ENCODE measurements at places on chromosomes 2 and 18. TPM values are rescaled to one million over a fixed set of nuclear protein-coding genes. Genes with fewer than 3 reads are reported as not detected.
A peak's percentile ranks its signal among the peaks of the same experiment; 100 is the strongest.

The SLC38A11 gene
- polyA plus RNA-seq, result 11.6 TPM

GRCh38 chr2:16546128-16546754, 119.4 kb downstream of the CYRIA start:
- peak; percentile 76 for DNase-seq

- no peak for DNase-seq
Observed at GRCh38 chr2:179861027-179861415, 391 bp downstream of the ZNF385B start.

DNA sequence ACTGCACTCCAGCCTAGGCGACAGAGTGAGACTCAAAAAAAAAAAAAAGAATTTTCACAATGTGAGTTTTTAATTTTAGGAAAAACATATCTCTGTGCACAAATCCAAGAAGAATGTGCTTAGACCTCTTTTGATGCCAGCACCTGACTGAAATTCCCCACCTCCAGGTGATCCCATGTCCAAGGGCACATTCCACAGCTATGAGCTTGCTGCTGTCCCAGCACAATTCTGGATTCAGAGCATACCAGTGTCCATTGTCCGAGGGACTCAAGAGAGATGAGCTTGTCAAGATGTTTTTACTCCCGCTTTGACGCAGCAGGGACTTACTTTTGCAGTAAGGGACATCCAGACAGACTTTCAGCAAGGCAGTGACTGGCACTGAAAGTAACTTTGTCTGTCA, 489.1 kb upstream of the ACVR2A start:
- DNase-seq, result no peak

The UGT1A1 gene
- polyA plus RNA-seq, result 0.29 TPM

DNA sequence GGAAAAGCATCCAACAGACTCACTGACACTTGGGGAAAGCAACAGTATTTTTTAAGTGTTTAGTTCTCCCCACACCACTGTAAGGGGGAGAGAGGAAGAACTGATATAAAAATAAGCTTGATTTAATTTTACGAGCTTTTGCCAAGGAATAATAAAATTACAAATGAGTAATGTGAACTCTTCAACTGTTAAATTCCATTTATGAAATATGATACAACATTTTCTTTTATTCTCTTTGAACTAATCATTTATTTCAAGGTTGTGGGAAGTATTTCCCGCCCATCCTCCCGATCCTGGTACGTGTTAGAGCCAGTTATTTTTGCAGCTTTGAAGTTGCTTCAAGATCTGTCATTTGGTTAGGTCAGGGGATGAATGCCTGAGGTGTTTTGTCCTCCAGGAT, 35.2 kb downstream of the WDPCP start:
- DNase-seq, result no peak

The C18orf54 gene
- 11.3 TPM for polyA plus RNA-seq

The UGT1A5 gene
- not detected for polyA plus RNA-seq

GRCh38 chr2:53366543-53366942, 401.1 kb upstream of the CHAC2 start:
- no peak for DNase-seq

DNA sequence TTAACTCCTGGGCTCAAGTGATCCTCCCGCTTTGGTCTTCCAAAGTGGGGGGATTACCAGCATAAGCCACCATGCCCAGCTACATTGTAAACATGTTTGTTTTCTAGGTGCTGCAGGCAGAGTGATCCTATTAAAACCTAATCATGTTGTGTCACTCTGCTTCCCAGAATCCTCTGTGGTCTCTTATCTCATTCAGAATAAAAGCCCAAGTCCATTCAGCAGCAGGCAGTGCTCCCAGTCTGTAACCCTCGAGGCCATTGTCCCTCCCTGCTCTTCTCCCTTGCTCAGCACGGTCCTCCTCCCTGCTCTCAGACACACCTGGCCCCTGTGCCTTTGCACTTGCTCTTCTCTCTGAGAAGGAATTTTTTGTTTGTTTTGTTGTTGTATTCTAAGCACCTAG, 11.1 kb upstream of the CABYR start:
- DNase-seq, result no peak

GRCh38 chr2:75729861-75730260, 19.1 kb upstream of the GCFC2 start:
- DNase-seq, result no peak

DNA sequence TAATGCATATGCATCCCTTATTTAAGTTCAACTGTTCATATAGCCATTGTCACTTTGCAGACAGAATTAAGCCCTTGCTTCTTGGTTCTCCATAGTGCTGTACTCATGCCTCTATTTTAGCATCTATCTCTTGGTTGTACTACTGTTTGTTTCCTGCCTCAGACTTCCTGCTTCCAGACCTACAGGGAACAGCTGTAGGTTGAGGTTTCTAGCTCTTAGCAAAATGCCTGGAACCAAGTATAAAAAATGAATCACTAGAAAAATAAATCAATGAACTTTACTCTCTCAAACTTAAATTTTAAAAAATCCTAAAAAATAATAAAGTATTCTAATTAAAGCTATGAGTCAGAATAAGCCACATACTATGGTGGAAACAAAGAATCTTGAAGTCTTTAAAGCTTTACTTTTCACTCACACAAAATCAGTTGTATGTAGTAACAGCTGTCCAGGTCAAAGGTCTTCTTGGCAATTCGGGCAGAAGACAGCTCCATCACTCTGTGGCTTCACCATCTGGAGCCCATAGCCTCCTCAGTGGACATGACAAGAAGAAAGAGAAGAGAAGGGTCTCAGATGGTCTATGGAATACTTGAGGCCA, 1228.1 kb upstream of the GYPC start:
- no peak for DNase-seq

GRCh38 chr2:5433855-5434254, 258.3 kb upstream of the SOX11 start:
- DNase-seq, result no peak

The GPR155 gene
- 7.8 TPM for polyA plus RNA-seq

The POTEJ gene
- 0.12 TPM for polyA plus RNA-seq

The TANC1 gene
- polyA plus RNA-seq, result 43.6 TPM

The MRPS5 gene
- 75.7 TPM for polyA plus RNA-seq

GRCh38 chr18:10213526-10213925, 240.9 kb upstream of the APCDD1 start:
- no peak for DNase-seq

The DUSP28 gene
- polyA plus RNA-seq, result 7.8 TPM

DNA sequence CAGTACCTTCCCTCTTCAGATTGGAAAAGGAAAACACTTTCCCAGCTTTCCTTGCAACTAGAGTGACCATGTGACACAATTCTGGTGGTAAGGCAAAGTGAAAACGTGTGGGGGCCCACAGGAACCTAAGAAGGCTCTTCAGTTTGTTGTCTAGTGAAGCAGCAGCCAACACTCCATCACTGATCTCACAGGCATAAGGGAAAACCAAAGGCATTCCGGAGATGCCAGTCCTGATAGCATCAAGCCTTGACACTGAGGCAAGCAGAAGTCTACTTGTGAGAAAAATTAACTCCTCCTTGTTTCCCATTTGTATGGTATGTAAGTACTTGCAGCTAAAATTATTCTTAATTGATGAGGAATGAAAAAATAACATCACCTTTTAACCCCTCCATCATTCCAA, 88.3 kb downstream of the ETAA1 start:
- DNase-seq, result no peak

DNA sequence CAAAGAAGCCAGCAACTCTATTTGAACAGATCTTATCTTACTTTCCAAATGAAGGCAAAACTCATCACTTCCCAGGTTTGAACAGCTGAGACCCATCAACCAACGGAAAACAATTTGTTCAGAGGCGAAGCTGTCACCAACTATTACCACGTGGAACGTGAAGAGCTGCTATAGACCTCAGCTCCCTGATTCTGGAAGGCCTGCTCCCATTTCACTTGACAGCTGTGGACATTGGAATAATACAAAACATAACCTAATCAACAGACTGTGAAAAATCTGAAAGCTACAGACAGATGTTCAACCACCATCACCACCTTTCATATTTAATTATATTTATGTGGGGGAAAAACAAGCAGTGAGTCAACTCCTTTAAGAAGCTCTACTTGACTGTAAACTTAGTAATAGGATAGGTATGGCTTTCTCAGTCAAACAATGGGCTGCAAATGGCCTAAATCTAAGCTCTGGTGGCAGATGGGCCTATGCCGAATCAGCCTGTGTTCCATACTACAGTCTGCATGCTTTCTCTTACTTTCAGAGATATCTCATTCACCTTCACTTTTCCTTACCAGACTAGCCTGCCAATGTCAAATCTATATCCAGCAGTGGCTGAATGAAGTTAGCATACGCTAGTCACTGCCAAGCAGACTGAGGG, 896.4 kb downstream of the TDRD15 start:
- DNase-seq, result no peak

The GPR39 gene
- polyA plus RNA-seq, result 3.4 TPM

DNA sequence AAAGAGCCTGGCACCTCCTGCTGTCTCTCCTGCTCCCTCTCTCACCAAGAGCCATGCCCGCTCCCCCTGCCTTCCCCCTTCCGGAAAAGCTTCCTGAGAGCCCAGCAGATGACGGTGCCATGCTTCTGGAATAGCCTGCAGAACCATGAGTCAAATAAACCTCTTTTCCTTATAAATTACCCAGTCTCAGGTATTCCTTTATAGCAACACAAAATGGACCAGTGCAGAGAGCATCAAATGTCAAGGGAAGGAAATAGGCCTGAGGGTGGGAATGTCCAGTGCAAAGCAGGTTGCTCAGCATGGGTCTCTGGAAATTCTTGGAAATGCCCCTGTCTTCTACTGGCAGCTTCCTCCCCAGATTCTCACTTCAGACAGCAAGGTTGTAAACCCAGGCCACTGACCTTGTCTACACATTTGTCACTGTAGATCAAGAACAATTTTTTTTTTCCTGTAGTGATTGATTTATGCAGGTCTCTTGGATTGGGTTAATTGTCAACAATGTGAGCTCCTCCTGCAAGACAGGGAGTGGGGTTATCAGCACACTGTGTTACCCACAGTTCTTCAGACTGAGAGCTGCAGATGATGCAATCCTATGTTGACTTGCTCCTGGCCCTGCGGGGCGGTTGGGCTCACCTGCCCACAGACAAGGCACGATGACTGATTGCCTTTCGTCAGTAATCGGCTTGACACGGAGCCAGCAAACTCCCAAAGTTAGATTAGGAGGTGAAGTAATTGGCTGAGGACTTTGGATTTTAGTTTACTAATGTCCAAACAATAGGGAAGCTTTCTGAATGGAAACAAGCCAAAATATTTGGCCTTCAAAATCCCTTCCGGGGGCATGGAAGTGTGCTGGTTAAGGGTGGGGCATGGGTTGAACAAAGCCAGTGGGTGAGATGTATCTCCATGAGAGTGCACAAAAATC, 5.4 kb upstream of the BOD1L2 start:
- no peak for DNase-seq

DNA sequence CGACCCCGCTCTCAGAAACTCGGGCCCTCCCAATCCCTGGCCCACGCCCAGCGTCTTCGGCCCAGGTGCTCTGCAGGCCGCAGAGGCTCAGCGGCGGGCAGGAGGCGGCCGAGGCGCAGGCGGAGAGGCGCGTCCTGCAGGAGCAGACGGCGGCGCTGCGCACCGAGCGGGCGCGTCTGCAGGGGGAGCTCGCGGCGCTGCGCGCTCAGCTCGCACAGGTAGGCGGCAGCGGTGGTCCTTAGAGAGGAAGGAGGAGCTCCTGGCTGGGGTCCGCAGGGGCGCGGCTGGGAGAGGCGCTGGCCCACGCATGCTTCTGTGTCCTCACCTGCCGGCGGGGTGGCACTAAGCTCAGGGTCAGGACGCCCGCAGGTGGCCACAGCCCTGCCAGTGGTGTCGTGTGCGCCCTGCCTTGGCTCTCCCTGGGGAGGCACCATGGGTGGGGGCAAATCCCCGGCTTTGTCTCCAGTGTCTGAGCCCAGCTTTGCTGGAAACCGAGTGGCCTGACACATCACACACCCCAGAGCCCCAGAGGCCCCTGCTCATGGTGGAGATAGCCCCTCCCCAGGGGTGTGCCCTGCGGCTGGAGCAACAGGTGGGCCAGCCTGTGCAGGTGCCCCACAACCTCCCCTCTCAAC, 14.9 kb upstream of the SNED1 start:
- DNase-seq, result no peak

- no peak for DNase-seq
Observed at GRCh38 chr2:127187831-127188230, 32.3 kb downstream of the CYP27C1 start.

DNA sequence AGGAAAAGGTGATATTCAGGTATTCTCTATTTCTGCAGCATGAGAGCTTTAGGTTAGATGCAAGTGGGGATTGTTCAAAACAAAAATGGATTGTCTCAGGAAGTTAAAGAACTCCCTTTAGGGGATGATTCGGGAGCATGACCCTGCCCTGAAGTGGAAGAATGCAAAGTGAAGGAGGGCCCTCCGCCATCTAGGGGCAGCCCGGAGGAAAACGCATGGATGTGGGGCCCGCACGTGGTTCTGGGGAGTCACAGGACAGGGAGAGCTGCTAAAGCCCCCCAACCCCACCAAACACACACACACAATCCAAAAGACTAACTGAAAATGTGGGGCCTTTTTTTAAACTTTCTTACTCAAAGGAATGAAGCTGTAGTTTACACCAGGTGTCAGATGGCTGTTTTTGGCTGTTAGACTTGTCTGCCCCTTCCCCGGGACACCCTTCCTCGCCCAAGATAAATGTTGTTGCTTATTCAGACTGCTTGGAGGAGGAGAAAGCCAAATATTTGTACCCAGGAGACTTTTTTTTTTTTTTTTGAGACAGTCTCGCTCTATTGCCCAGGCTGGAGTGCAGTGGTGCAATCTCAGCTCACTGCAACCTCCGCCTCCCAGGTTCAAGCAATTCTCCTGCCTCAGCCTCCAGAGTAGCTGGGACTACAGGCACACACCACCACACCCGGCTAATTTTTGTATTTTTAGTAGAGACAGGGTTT, 78.8 kb downstream of the HNRNPLL start:
- no peak for DNase-seq

GRCh38 chr2:238851026-238851425, 3.1 kb downstream of the TWIST2 start:
- no peak for DNase-seq

The GPBAR1 gene
- polyA plus RNA-seq, result 2.1 TPM

- DNase-seq, result no peak
Observed at GRCh38 chr18:24128700-24129099, 10.2 kb upstream of the CABYR start.

DNA sequence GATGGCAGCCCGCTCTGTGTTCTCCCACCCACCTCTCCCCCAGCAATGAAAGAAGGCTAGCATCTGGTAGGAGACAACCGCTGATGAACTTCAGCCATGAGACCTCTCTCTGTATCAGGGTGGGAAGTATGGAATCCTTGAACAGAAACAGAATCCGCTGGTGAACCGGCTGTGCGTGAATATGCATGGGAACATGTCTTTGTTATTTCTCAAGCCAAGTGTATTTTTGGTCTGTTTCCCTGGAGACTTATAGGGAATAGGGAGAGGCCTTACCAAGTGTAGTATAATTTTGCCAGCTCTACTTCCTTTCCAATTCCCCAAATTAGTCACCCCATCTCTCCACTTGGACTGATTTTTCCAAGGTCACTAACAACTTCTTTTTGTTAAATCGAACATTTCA, 30.1 kb downstream of the WNT10A start:
- no peak for DNase-seq

Measured in right renal pelvis (tissue), 4 donors.